ENCODE measurements at places on chromosomes 1 and 21.
A peak's percentile ranks its signal among the peaks of the same experiment; 100 is the strongest.

- no peak for DNase-seq
Measured at GRCh38 chr1:214967865-214968575, 114.5 kb upstream of the KCNK2 start.

DNA sequence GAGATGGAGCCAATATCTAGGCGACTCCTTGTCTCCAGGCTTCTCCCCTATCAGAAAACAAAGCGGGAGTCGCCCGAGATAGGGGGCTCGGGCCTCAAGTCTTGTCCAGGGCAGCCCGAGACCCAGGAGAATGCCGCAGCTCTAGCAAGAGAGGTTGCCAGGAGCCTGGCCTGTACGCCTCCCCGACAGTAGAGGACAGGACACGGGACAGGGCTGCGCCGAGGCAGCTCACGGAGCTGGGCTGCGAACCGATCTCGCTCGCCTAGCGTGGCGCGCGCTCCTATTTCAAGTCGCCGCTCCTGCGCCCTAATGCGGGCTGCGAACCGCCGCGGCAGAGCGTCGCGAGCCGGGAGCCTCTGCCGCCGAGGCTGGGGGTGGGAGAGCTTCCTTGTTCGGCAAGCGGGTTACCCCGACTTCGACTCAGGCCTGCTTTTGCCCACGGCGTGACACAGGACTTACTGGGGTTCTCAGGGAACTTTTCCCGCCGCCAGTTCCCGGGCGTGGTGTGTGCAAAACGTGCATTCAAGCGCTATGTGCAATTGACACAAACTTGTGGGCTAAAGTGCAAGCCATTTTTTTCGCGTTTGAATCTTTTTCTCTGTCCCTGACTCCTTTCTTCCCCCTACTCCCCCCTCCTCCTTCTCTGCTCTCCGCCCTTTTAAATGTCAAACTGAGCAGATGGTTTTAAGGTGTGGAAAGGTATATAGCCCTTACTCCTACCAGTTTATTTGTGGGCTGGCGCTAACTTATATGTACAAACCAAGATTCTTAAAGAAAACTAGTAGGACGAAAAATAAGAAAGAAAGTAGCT lies 2.4 kb upstream of the PROX1 start:
- DNase-seq, result peak; percentile 65

GRCh38 chr1:150479927-150480352 lies 7.3 kb upstream of the TARS2 start:
- peak; percentile 54 for DNase-seq

GRCh38 chr21:46459356-46460112 lies 843 bp downstream of the DIP2A start:
- no peak for DNase-seq

- DNase-seq, result no peak
Measured at GRCh38 chr1:198359024-198359653, 181.3 kb downstream of the ATP6V1G3 start.

- DNase-seq, result peak; percentile 39
Measured at GRCh38 chr21:16419188-16419921, 689.6 kb downstream of the USP25 start.

DNA sequence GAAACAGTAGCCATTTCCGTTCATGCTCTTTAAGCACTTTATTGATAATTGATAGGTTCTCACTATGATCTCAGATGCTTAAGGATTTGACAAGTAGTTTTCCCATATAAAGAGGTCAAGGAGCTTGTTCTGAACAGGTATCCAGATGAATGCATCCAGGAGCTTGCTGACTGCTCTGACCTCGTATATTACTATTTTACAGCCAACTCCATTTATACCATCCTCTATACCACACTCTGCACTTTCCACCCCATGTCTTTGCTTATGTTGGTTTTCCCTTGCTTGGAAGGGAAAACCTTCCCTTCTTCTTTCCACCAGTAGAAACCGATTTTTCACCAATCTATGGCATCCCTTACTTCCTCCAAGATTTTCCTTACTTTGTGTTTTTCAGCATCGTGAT lies 107.2 kb downstream of the LHX9 start:
- no peak for DNase-seq

DNA sequence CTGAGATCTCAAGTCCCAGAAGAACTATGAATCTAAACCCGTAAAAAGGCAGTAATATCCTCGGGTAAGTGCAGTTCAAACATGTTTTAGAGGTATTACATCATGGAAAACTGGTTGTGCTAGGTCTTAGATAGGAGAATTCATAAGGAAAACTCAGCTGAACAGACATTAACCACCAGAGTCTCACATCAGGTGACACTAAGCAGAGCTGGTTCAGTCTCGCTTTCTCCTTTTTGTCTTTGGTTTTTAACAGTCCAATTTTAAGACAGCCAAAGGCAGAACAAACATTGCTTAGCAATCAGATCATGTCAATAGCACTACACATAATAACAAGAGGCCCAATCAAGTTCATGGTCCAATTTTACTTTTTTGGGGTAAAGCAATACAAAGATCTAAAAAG lies 63.1 kb upstream of the MUTYH start:
- DNase-seq, result no peak

DNA sequence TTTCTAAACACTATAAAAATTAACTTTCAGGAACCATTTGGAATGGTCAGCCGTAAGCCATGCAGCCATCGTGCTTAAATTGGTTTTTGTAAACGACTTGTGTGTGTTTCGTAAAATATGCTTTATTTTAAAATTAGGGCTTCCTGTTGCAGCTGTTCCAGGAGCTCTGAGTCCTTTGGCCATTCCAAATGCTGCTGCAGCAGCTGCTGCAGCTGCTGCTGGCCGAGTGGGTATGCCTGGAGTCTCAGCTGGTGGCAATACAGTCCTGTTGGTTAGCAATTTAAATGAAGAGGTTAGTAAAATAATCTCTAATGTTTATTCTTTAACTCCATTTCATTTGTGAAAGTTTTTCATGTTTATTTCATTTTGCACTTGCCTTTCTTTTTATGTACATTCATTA lies 83.1 kb downstream of the PTBP2 start:
- no peak for DNase-seq

- DNase-seq, result no peak
Measured at GRCh38 chr1:235074523-235075047, 54.1 kb downstream of the TOMM20 start.

All from HuH-7 (cell line).